Left lung (tissue), 14 donors: ENCODE measurements at places on chromosomes 6 and 20. TPM values are rescaled to one million over a fixed set of nuclear protein-coding genes. Genes with fewer than 3 reads are reported as not detected.

DNA sequence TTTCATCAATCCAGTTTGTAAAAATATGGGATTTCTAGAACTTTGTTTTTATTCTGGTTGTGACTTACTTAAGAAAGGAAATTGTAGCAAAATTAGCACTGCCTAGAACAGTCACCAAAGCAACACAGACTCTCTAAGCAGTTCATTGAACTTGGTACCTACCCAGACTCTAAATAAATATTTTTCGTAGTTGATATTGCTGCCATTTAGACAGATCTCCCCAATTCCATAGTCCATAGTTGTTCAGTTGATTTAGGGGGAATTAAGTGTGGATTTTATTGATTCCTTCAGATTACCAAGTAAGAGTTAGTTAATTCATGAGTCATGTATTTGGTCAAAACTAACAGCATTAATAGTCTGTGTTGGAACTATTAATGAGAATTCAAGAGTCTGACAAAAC, 822.5 kb downstream of the DHX35 start:
- H3K4me1 ChIP-seq = no peaks in the 10 kb centered on the region
- no peaks in the 10 kb centered on the region for H3K27me3 ChIP-seq
- H3K36me3 ChIP-seq = no peaks in the 10 kb centered on the region
- DNase-seq = no peak
- H3K4me3 ChIP-seq = no peak overlapping the region

GRCh38 chr6:131001111-131001736, 61.8 kb downstream of the EPB41L2 start:
- H3K4me1 ChIP-seq = peaks cover 8% of the 10 kb centered on the region
- H3K27me3 ChIP-seq = no peaks in the 10 kb centered on the region
- no peak overlapping the region for H3K27ac ChIP-seq
- no peak for DNase-seq
- H3K4me3 ChIP-seq = no peak overlapping the region

CNR1 gene
- total RNA-seq = 16.4 TPM

- no peaks in the 10 kb centered on the region for H3K4me1 ChIP-seq
- no peaks in the 10 kb centered on the region for H3K27me3 ChIP-seq
- no peak overlapping the region for H3K4me3 ChIP-seq
- H3K27ac ChIP-seq = no peak overlapping the region
- no peak for DNase-seq
Observed at GRCh38 chr6:21438237-21438985, 155.1 kb upstream of the SOX4 start.

- H3K27me3 ChIP-seq = no peaks in the 10 kb centered on the region
- no peaks in the 10 kb centered on the region for H3K36me3 ChIP-seq
- DNase-seq = no peak
- no peak overlapping the region for H3K27ac ChIP-seq
- H3K4me3 ChIP-seq = no peak overlapping the region
Observed at GRCh38 chr6:68502946-68503345, 132.1 kb upstream of the ADGRB3 start.

SPEF1 gene
- total RNA-seq = 2.8 TPM

- no peak for DNase-seq
- H3K4me3 ChIP-seq = no peak overlapping the region
Observed at GRCh38 chr6:166798652-166799051, 157.7 kb downstream of the RNASET2 start.

- no peaks in the 10 kb centered on the region for H3K4me1 ChIP-seq
- no peaks in the 10 kb centered on the region for H3K36me3 ChIP-seq
- H3K27ac ChIP-seq = no peak overlapping the region
- no peaks in the 10 kb centered on the region for H3K27me3 ChIP-seq
Observed at GRCh38 chr6:163175301-163175700, 239.2 kb upstream of the QKI start.

LBP gene
- total RNA-seq = 1.8 TPM

GRCh38 chr20:10805764-10806163, 132.0 kb upstream of the JAG1 start:
- H3K27me3 ChIP-seq = no peaks in the 10 kb centered on the region
- DNase-seq = no peak
- no peaks in the 10 kb centered on the region for H3K4me1 ChIP-seq
- H3K27ac ChIP-seq = no peak overlapping the region

FAM83B gene
- total RNA-seq = 0.16 TPM

DNA sequence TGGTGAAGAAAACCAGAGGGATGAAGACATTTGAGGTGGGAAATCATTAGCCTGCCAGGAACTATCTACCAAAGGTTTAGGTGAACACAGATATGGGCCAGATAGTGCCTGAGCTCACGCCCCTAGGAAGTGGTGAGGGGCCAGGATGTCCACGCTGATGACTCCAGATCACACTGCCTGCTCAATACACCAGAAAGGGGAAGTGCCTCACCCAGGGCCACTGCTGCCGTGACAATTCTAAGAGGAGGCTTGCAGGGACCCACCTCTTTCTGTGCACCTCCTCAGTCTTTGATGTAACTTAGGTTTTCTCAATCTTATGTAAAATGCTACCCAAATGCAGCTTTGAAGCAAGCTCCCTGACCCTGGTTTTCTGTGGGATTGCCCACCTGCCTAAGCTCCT, 5.4 kb upstream of the RAB44 start:
- H3K4me1 ChIP-seq = no peaks in the 10 kb centered on the region
- H3K27me3 ChIP-seq = no peaks in the 10 kb centered on the region
- no peak overlapping the region for H3K4me3 ChIP-seq

DNA sequence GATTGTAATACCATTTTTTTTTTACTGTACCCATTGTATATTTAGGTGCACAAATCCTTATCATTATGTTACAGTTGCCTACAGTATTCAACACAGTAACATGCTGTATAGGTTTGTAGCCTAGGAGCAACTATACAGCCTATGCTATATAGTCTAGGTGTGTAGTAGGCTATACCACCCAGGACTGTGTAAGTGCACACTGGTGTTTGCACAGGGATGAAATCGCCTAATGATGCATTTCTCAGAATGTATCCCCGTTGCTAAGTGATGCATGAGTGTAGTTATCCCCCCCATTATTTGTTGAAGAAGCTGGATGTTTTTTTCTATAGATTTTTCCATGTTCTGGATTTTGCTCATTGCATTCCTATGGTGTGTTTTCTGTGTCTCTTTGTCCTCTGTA, 12.9 kb downstream of the RALY start:
- H3K4me3 ChIP-seq = no peak overlapping the region
- no peak for DNase-seq
- H3K4me1 ChIP-seq = peaks cover 14% of the 10 kb centered on the region
- H3K27ac ChIP-seq = no peak overlapping the region
- H3K36me3 ChIP-seq = no peaks in the 10 kb centered on the region

GRCh38 chr6:126722411-126722810, 382.5 kb downstream of the CENPW start:
- no peaks in the 10 kb centered on the region for H3K36me3 ChIP-seq
- no peak for DNase-seq
- H3K4me1 ChIP-seq = no peaks in the 10 kb centered on the region
- H3K27ac ChIP-seq = no peak overlapping the region
- no peaks in the 10 kb centered on the region for H3K27me3 ChIP-seq

- no peak overlapping the region for H3K27ac ChIP-seq
- H3K4me3 ChIP-seq = no peak overlapping the region
- DNase-seq = no peak
- H3K4me1 ChIP-seq = no peaks in the 10 kb centered on the region
- H3K36me3 ChIP-seq = no peaks in the 10 kb centered on the region
- H3K27me3 ChIP-seq = peaks cover 48% of the 10 kb centered on the region
Observed at GRCh38 chr20:44137266-44137801, 49.7 kb downstream of the JPH2 start.

- no peak for DNase-seq
- H3K4me1 ChIP-seq = no peaks in the 10 kb centered on the region
- no peaks in the 10 kb centered on the region for H3K27me3 ChIP-seq
- H3K27ac ChIP-seq = no peak overlapping the region
- no peak overlapping the region for H3K4me3 ChIP-seq
Observed at GRCh38 chr6:18893540-18894269, 506.6 kb downstream of the RNF144B start.

DNA sequence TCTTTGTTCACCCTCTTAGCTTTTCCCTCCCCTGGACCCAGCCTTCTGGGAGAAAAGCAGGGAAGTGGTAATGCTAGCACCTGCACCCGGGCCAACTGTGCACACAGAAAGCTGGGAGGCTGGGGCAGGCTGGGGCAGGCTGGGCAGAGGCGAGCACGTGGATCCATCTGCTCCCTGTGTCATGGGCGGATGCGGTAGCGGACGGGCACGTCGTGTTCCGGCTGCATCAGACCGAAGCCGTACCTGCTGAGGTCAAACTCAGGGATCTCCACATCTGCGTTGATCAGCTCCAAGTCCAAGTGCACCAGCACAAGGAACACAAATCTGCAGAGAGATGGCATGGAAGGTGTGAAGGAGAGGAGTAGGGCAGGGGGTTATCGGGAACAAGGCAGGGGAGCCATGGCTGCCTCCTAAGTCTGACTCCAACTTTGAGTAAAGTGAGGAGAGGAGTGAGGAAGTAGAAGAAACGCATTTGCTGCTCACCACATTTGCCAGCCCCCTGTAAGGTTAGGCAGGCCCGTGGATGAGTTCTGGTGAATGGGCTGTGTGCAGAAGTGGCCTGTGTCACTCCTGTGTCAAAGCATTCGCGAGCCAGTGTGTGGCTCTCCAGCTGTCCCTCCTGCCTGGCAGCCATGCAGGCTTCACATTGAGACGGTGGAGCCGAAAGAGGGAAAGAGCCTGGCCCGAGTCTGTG, 25.4 kb upstream of the KCNB1 start:
- H3K4me3 ChIP-seq = no peak overlapping the region
- no peak for DNase-seq
- peaks cover 47% of the 10 kb centered on the region for H3K27me3 ChIP-seq

DNA sequence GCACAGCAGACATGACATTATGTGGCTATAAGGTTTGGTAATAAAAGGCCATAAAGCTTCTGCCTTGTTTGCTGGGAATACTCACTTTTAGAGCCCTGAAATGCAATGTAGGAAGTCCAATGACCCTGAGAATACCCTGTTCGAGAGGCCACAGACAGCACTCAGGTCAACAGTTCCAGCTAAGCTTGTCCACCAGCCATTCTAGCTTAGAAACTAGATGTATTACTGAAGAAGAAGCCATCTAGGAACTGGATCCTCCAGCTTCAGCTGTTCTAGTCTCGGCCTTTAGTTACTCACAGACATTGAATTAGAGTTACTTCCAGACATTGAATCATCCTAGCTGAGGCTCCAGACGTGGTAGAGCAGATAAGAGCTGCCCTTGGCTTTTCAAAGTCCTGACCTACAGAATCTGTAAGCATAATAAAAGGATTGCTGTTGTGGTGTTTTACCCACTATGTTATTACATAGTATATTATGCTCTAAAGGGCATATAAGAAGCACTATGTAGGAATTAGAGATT, 84.9 kb downstream of the MMS22L start:
- no peak for DNase-seq
- H3K4me3 ChIP-seq = no peak overlapping the region
- H3K27ac ChIP-seq = no peak overlapping the region

APOM gene
- total RNA-seq = 1.0 TPM

GRCh38 chr6:35287671-35288396, 9.8 kb upstream of the DEF6 start:
- DNase-seq = no peak
- H3K4me3 ChIP-seq = no peak overlapping the region
- no peaks in the 10 kb centered on the region for H3K4me1 ChIP-seq
- no peaks in the 10 kb centered on the region for H3K36me3 ChIP-seq

DNA sequence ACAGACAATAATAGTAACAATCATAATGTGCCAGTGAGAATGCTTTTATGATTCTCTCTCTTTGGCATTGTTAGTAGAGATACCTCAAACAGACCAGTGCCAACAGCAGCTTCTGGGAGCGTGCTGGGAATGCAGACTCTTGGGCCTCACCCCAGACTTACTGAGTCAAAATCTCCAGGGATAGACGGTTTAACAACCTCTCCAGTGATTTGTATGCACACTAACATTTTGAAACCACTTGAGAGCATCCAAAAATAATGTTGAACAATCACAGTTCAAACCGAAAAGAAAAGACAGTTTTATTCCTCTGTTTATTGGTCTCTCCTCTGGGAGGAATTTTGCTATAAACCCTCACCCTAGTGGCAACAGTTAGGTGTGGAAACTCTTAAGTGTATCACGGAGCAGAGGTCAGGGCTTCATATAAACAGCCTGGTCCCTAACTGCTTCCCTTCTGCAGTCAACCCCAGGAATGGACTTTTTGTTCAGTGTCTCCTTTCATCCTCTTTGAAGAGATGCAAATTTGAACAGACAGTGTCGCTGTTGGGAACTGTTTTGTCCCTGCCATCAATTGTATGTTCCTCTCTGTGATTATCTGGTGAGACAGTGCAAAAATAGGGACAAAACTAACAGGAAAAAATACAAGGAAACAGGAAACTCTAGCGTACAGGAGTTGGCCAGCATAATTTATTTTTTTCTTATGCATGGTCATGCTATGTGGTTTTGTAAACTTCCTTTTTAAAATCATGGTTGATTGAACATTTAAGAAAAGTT, 162.4 kb upstream of the BTBD3 start:
- no peaks in the 10 kb centered on the region for H3K27me3 ChIP-seq
- no peaks in the 10 kb centered on the region for H3K4me1 ChIP-seq
- H3K27ac ChIP-seq = no peak overlapping the region
- H3K36me3 ChIP-seq = no peaks in the 10 kb centered on the region
- H3K4me3 ChIP-seq = no peak overlapping the region
